Vein endothelial cell (primary cell): ENCODE measurements at places on chromosomes 7 and 10. TPM values are rescaled to one million over a fixed set of nuclear protein-coding genes. Genes with fewer than 3 reads are reported as not detected.

Gene IFIT1B
- not detected in 2 replicates for total RNA-seq

Gene PIP
- not detected in 2 replicates for total RNA-seq

Gene TRA2A
- total RNA-seq: 40.8 and 51.4 TPM in 2 replicates

Gene VWDE
- not detected in 2 replicates for total RNA-seq

Gene SCIN
- total RNA-seq: 0.33 and 0.76 TPM in 2 replicates

Gene ADARB2
- under 0.01 TPM in 1 of 2 replicates, not detected in the other for total RNA-seq

Gene PDK4
- 10.0 and 10.1 TPM in 2 replicates for total RNA-seq
